Right ventricle myocardium superior (tissue), 1 donor: ENCODE measurements at places on chromosomes 3 and 15.

DNA sequence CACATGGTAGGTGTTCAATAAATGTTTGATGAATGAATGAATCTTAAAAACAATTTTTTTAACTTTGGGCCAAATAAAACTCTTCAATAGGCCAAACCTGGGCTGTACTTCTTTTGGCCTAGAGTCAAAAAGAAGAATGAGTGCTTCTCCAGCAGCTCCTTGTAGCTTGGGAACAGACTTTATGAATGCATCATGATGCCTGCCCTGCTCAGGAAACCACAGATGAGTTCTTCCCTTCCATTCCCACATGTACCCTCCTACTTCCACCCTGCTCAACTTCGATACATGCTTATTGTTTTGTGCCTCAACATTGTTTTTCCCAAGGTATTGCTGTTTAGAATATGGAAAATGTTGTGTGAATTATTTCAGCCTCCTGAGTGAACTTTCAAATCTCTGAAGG, 87.0 kb downstream of the FILIP1L start:
- DNase-seq: no peak

GRCh38 chr3:57805266-57805665, 49.2 kb downstream of the SLMAP start:
- no peak for DNase-seq

- no peak for DNase-seq
Measured at GRCh38 chr15:80608688-80609087, 86.4 kb upstream of the ABHD17C start.

- DNase-seq: no peak
Measured at GRCh38 chr3:24136624-24137310, 191.7 kb downstream of the NR1D2 start.

DNA sequence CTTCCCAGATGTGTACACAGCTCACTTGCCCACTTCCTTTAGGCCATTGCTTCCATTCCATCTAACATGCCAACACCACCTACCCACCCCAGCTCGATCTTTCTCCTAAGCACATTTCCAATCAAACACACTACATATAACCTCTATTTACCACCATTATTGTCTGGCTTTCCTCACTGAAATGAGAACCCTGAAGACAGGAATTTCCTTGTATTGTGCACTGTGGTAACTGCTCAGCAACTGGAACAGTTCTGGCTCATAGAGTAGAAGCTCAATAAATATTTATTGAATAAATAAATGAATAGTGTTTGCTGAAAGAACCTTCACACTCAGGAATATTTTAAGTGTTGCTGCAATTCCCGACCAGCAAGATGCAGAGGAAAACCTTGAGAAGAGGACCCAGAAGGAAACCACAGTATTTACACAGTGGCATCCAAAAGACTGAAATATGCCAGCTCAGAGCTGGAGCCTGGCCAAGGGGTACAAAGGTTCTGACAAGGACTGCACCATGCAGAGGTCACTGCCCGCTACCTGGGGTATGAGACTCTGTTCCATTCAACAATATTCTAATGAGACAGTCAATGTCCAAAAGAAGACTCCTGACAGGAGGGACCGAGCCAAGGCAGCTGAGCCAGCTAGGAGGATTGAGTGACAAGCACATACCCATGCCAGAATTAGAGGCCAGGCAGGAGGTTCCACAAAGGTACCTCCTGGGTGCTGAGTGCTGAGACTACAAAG, 168.8 kb downstream of the NUP210 start:
- no peak for DNase-seq

DNA sequence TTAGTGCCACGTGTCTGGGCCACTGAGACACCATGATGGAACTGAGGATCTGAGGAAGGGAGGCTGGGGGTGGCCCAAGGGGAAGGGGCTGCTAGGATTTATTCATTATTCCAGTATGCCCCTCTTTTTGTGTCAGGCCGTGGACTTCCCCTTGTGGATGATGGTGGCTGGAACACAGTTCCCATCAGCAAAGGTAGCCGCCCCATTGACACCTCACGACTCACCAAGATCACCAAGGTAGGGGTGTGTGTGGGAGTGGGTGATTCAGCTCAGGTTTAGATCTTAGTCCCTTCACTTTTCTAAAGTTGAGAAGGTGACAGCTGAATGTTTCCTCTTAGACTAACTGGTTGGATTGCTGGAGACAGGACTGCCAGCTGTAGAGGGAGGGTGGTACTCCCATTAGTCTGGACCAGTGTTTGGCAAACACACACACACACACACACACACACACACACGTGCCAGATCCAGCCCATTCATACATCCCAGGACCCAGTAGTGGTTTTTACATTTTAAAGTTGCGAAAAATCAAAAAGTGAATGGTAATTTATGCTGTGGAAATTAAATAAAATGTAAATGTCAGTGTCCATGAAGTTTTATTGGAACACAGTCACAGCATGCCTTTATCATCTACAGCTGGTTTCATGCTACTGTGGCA, 11.4 kb downstream of the EIF4G1 start:
- no peak for DNase-seq
